ENCODE measurements at places on chromosomes 3 and 15.
A peak's percentile ranks its signal among the peaks of the same experiment; 100 is the strongest.

GRCh38 chr15:22806156-22806555, 19.7 kb downstream of the NIPA1 start:
- DNase-seq = no peak

- DNase-seq = no peak
Observed at GRCh38 chr3:178325330-178325729, 210.9 kb upstream of the KCNMB2 start.

DNA sequence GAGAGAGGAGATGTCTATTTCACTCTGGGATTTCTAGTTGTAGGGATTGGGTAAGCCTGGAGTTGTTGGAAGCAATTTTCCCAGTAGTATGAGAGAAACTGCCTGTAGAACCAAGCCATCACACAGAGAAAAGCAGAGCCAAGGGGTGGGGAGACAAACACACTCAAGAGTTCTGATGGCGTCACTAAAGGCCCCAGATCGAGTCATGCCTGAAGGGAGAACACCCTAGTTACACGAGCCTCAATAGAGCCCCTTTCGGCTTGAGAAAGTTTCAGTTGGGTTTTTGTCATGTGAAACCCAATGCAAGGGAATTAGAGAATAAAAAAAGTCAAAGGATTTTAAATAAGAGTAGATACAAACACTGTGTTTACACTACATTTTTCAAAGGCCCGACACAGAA, 66.1 kb upstream of the PFN2 start:
- no peak for DNase-seq

DNA sequence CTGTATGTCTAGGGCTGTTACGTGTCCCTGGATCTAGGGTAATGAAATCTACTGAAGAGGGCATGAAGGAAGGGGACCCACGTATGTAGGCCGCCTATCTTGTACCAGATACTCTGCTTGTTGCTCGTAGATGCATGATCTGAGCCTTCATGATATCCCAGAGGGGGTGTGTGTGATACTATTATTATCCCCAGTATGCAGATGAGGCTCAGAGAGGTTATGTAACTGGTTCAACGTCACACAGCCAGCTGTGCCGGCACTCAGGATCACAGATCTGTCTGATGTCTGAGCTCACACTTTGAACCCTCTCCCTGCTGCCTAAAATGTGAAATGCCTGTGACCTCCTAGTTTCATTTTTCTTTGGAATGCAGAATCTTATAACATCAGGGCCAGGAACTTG, 36.2 kb upstream of the SEC13 start:
- DNase-seq = no peak

DNA sequence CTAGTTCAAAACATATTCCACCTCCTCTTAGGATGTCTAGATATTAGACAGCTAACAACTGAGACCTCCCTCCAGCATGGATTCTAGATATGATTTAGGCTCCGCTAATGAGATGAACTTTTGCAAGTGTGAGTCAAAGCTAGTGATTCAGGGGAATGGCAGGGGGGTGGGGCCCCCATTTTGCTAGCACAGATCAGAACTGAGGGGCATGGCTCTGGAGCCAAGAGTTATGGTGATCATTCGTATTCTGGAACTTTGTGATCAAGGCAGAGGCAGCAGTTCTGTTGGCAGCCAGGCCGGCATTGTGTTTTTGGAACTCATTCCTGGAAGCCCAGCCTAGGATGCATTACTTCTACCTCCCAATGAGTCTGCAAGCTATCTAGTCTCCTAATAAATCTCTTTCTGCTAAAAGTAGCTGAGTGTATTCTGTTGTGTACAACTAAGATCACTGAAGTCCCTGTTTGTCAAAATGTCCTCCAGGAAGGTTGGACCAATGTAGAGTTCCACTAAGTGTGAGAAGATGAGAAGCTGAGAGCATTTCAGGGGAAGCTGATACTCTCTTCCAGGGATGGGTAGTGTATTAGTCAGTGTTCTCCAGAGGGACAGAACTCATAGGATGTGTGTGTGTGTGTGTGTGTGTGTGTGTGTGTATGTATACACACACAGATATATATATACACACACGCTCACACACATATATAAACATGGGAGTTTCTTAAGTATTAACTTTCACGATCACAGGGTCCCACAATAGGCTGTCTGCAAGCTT, 312.7 kb downstream of the TLE3 start:
- no peak for DNase-seq

DNA sequence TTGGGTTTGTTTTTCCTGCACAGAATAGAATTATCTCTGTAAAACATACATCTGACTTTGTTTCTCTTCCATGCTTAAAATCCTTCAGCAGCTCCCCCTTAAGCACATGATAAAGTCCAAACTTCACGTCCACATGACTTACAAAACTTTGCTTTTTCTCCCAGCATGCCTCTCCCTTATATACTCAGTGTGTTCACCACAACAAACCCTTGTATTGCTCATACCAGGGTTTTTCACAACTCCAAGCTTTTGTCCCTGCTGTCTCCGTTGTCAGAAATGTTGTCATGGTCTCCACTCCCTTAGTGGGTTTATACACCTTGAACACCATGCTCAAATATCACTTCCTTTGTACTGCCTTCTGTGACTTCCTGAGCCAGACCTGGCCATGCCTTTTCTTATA, 91.1 kb upstream of the MITF start:
- DNase-seq = no peak

- DNase-seq = no peak
Observed at GRCh38 chr15:52439470-52439869, 89.2 kb downstream of the MYO5A start.

- no peak for DNase-seq
Observed at GRCh38 chr15:96327155-96327741, 3.3 kb upstream of the NR2F2 start.

DNA sequence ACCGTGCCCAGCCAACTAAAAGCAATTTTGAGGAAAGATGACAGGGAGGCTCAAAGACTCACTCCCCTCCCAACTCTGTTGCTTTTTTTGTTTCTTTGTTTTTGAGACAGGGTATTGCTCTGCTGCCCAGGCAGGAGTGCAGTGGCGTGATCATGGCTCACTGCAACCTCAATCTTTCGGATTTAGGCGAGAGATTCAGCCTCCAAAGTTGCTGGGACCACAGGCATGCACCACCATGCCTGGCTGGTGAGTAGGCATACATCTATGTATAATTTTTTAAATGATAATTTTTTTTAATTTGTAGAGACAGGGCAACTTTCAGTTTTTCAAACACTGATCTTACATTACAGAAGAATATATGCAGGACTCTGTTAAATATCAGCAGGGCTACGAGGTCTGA, 15.8 kb upstream of the THUMPD3 start:
- DNase-seq = no peak

DNA sequence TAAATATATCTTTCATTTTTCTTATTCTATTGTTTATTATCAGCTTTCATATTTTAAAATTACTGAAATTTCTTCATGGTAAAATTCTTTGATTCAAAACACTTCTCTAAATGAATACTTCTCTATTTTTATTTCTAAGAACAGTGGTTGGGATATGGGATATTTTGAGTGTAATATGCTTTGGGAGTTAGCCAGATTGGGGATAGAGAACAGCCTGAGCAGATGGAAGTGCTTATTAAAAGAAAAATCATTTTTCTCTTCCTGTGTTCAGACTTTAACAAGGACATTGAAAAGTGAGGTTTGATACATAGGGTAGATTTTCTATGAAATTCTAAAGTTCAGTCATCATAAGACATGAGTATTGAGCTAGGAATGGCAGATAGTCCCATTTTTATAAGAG, 84.8 kb downstream of the COL6A5 start:
- DNase-seq = no peak

- no peak for DNase-seq
Observed at GRCh38 chr3:113277414-113277813, 66.1 kb downstream of the BOC start.

DNA sequence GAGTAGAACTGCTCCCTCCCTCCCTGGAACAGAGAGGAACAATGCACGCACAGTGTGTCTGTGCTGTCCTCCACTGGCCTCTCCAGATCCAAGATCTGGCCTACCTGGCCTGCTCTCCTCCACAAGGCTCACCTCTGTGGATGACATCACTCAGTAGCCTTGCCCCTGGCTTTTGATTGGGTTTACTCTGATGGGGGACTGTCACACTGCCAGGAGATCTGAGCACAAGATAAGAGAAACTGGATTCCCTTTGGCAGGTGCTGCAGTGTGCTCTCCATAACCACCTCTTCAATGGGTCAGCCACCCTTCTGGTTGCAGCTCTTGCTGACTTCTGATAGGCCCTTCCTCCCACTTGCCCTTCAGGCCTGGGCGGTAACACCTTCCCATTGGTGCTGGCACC, 22.6 kb upstream of the ANO10 start:
- peak; percentile 19 for DNase-seq

DNA sequence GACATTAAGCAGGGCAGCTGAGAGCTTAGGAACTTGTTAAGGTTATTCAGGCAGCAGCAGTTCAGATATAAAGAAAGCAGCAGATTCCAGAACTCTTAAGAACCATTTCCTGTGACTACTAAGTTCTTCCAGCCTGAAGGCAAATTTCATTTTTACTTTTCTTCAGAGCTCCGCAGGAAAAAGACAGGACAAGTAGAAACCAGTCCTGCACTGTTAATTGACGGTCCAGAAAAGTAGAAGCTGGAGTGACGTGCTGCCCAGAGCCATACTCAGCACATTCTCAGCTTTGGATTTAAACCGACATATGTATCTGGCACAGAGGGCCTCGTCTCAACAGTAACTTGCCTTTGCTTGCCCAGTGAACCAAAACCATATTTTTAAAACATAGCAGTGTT, 219.4 kb upstream of the STRIT1 start:
- no peak for DNase-seq

DNA sequence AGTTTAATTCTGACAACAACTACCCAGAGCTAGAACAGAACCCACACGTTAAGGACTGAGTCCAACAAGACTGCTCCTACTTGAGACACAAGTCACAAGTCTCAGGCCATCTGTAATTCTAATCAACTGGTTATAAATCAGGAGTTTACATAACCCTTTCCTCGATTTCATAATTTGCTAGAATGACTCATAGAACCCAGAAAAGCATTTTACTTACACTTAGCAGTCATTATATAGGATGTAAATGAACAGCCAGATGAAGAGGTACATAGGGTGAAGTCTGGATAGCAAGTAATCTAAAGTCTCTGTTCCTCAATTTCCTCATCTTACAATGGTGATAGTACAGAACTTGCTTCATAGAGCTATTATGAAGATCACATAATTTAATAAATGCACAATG, 1018.2 kb downstream of the DIPK2A start:
- no peak for DNase-seq

DNA sequence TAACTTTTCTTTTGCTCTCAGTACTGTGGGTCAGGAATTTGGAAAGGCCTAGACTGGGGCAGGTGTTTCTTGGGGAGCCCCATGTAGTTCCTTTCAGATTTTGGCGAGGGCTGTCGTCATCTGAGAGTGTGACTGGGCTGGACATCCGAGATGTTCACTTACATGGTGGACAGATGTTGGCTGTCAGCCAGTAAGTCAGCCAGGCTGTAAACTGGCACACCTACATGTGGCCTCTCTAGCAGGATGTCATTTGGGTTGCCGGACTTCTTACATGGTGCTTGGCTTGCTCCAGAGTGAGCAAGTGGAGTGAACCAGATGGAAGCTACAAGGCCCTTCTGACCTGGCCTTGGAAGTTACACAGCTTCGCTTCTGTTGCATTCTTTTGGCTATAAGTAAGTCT, 20.7 kb downstream of the TATDN2 start:
- DNase-seq = no peak

GRCh38 chr3:187799942-187800641, 54.8 kb upstream of the BCL6 start:
- DNase-seq = no peak

DNA sequence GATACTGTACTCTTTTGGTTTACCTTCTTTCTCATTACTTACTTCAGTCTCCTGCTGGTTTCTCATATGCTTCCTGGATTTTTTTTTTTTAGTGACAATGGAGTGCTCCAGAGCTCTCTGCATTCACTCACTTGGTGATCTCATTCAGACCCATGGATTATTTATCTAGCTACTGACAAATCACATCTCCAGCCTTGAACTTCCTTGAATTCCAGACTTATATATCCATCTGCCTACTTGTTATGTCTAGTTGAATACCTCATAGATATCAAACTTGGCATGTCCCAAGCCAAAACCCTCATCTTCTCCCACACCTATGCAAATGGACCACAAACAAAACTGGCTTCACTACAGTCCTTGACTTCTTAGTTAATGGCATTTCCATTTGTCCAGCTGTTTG, 234.7 kb upstream of the ZPLD1 start:
- no peak for DNase-seq

GRCh38 chr3:36695769-36696137, 68.6 kb downstream of the DCLK3 start:
- DNase-seq = no peak

DNA sequence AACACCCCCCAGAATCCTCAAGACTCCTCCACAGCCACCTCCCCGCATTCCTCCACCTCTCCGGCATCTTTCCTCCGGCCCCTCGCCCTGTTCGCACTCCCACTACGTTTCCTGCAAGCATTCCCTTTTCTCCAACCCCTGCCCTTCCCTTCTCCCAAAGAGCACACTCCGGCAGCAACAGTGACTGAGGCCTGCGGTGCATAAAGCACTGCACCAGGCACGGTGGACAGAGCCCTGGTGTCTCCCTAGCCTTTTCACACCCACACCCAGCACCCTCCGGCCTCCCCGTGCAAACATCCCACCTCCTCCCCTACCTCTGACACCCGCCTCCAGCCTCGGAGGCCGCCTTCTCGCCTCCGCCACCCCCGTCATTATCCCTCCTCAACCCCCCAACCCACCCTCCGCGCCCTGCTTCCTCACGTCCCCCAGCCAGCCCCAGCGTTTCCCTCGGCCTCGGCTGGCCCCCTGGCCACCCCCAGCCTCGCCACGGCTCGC, 577 bp downstream of the ZNF148 start:
- peak; percentile 82 for DNase-seq
